ENCODE measurements at places on chromosomes 13 and 19. TPM values are rescaled to one million over a fixed set of nuclear protein-coding genes. Genes with fewer than 3 reads are reported as not detected.

ZNF85 gene
- polyA plus RNA-seq: 8.7 TPM

GIPC1 gene
- 41.1 TPM for polyA plus RNA-seq

PTPRH gene
- 0.11 TPM for polyA plus RNA-seq

ZNF577 gene
- 21.9 TPM for polyA plus RNA-seq

KLF1 gene
- polyA plus RNA-seq: 0.42 TPM

FRY gene
- 53.1 TPM for polyA plus RNA-seq

MEIOSIN gene
- polyA plus RNA-seq: not detected

FPR1 gene
- 1.1 TPM for polyA plus RNA-seq
